Stimulated activated CD4-positive, alpha-beta T cell treated with anti-CD3 and anti-CD28 coated beads, Interleukin-1b, Interleukin-23, amount 100 ng/mL, for 1 hour (primary cell): ENCODE measurements at places on chromosomes 2 and 18.

- DNase-seq: no peak
Observed at GRCh38 chr18:67402543-67402942, 114.0 kb downstream of the DSEL start.

GRCh38 chr2:72859831-72860262 is 27.4 kb upstream of the SPR start:
- peak; percentile 15 for DNase-seq

- DNase-seq: no peak
Observed at GRCh38 chr2:75018162-75018561, 59.7 kb downstream of the POLE4 start.

DNA sequence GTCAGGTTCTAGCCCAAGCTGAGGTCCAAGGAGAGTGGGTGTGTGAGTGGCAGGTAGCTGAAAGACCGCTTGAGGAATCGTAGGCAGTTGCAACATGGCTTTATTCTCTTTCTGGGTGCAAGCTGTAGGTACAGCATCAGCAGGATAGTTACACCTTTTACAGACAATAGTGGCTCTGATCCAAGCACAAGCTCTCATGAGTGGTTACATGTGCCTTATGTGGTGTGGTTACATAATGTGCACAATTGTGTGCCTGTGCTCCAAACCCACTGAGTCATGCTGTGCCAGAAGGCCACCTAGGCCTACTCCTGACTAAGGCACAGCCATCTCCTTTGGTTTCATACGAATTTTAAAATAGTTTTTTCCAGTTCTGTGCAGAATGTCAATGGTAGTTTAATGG is 227.6 kb downstream of the SATB2 start:
- no peak for DNase-seq

GRCh38 chr2:151241224-151241623 is 20.4 kb downstream of the RBM43 start:
- DNase-seq: no peak

GRCh38 chr2:73414696-73415095 is 29.1 kb downstream of the ALMS1 start:
- no peak for DNase-seq

- no peak for DNase-seq
Observed at GRCh38 chr18:23573626-23574431, 12.5 kb downstream of the NPC1 start.

DNA sequence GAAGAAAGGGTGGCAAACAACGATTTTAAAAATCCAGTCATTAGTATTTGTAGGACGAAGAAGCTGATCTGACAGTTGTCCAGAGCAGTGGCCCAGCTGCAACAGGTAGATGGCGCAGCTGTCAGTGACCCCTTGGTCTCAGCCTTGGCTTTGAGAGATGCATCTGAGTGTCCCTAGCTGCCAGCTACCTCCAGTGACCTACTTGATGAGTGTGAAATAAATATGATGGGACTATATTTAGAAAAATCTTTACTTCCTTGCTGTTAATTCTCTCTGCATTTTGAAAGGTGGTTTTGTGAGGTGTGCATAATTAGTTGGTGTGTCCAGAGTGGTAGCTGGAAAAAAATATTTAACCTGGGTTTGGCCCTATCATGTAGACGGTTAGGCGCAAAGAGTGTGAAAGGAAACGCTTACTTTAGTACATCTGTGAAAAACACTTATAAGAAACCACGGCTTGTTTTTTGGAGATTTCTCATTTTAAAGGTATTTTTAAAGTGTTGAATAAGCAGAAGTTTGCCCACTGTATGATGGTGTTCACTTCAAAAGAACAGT is 963 bp downstream of the INPP1 start:
- no peak for DNase-seq
